ENCODE measurements at places on chromosomes 1 and 21. TPM values are rescaled to one million over a fixed set of nuclear protein-coding genes. Genes with fewer than 3 reads are reported as not detected.

- DNase-seq = no peak
Observed at GRCh38 chr21:41636636-41637630, 129.0 kb upstream of the TMPRSS2 start.

DNA sequence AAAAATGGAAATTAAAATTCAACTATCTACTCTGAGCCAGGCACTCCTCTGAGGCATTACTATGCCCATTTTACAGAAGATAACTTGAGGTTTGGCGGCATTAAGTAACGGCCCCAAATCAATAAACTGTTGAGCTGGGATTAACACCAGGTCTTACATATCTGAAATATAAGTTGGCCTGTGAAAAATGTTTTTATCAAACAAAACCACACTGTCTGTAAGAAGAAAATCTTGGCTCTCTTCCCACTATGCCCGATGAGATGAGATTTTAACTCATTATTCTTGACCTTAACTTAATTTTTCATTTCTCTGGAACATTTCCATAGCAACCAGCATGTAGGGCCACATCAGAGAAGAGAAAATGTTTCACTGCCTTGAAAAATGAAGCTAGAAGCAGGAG, 21.8 kb downstream of the RC3H1 start:
- no peak for DNase-seq

- DNase-seq = no peak
Observed at GRCh38 chr1:232430467-232430866, 199.5 kb downstream of the SIPA1L2 start.

DNA sequence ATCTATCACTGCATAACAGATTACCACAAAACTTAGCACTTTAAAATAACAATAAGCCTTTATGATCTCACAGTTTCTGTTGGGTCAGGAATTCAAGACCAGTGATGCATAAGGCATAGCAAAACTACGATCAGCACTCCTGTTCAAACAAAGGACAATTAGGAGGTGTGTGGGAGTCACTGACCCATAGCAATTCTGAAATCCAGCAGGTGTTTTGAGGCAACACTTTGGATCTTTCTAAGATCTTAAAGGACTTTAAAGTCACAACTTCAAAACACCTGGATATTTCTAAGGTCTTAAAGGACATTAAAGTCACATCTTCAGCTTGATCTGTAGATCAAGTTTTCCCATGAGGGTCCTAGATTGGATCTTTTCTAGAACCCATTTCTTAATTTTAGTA, 35.3 kb downstream of the AKT3 start:
- DNase-seq = no peak

GRCh38 chr1:28456078-28456477, 49.8 kb upstream of the RCC1 start:
- DNase-seq = peak; percentile 80

DNA sequence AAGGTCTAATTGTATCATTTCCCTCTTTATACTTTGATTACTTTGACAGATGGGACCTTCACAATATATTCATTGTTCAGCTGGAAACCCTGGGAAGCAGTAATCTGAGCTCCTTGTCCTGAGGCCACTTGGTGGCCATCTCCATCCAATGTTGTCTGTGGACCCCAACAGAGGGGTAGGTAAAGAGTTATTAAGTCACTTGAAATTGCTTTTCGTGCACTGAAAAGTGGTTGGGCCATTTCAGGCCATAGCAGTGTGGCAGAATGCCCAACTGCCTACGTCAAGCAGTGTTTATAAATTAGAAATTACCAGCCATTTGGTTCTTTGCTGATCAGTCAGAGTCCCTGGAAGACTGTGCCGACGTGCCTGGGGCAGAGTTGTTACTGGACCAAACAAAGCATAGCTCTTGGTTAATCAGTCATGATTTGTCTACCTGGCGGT, 308.3 kb upstream of the USP25 start:
- no peak for DNase-seq

GRCh38 chr21:25735646-25736597, 1.1 kb downstream of the GABPA start:
- no peak for DNase-seq

The AVPR1B gene
- total RNA-seq = not detected

The AADACL3 gene
- total RNA-seq = not detected

Measured in glomerular endothelial cell (primary cell).